ENCODE measurements at places on chromosomes 6 and 20.

GRCh38 chr20:62860924-62861691 is 514 bp downstream of the TCFL5 start:
- peak; percentile 34 for DNase-seq

DNA sequence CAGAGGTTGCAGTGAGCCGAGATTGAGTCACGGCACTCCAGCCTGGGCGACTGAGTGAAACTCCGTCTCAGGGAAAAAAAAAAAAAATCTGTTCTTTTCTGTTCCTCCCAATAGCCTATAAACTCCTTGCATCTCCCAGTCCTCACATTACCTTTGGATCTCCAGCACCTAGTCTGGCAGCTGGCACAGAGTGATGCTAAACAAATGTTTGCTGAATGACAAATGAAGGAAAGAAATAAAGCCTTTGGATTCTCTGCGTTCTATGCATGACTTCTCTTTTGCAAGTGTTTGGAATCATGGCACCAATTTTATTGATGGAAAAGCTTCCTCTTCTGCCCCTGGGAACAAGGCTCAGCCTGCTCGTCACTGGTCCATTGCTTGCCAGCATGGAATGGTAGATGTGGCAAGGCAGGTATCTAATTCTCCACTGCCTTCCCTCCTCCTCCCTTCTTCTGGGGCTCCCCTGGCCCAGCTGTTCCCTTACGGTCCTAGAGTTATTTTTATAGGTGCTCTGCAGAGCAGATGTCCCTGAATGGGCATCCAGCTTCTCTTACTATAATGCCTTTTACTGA is 53.6 kb upstream of the FYN start:
- no peak for DNase-seq

- DNase-seq: no peak
Observed at GRCh38 chr20:46914789-46915379, 20.2 kb downstream of the EYA2 start.

DNA sequence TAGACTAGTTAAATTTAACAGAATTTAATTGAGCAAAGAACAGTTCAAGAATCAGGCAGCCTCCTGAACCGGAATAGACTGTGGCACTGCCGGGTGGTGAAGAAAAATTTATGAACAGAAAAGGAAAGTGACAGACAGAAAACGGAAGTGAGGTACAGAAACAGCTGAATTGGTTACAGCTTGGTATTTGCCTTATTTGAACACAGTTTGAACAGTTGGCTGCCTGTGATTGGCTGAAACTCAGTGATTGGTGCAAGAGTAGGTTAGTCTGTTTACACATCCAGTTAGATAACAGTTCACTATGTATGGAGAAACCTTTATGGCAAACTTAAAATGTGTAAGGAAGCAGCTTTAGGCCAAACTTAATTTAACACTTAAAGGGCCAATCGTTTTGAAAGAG is 116.0 kb upstream of the CITED2 start:
- no peak for DNase-seq

GRCh38 chr6:52489881-52490280 is 69.7 kb downstream of the EFHC1 start:
- DNase-seq: no peak

- DNase-seq: peak; percentile 10
Observed at GRCh38 chr6:154229786-154230185, 126.8 kb downstream of the IPCEF1 start.

GRCh38 chr20:24405810-24406209 is 63.6 kb upstream of the SYNDIG1 start:
- DNase-seq: no peak

- DNase-seq: no peak
Observed at GRCh38 chr6:124993327-124993726, 31.1 kb downstream of the RNF217 start.

DNA sequence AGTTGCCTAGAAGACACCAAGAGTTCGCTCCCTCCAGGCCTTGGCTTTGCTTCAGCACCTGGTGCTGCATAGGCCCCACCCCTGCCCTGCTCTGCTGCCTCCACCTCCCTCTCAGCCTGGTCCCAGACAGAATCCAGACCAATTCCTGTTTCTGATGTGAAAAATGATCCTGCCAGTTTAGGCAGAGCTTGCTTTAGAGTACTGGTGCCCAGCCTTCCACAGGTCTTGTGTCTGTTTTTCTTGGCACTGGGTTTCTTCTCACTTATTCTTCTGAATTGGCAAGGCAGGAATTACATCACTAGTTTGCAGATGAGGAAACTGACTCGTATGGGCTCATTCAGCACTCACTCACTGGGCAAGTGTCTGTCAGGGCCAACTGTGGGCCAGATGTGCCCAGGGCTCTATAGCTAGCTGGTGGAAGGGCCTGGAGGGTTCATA is 53.0 kb downstream of the HLA-A start:
- no peak for DNase-seq

DNA sequence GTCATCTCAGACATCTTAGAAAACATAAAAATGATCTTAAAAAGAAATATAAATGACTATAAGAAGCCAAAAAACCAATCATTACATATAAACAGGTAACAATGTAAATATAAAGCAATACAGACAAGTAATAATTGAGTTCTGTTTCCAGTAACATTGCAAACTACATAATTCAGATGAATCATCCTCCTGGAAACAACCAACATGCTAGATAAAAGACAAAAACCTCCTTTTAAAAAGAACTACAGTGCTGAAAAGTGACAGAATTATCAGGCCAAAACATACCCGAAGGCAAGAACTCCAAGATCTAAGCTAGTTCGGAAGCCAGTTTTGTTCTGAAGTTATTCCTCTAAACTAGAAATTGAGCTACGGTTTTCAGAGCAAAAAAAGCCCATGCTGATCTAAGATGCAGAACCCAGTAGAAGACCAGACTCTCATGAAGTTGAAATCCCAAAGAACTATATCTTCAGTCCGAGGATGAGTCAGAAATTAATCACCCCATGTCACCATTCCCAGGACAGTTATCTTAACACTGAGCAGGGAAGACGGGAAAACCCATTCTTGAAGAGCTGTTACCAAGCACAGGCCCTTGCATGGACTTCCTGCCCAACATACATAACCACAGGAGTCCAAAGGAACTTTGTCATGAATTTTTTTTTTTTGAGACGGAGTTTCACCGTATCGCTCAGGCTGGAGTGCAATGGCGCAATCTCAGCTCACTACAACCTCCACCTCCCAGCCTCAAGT is 9.8 kb downstream of the PGM3 start:
- DNase-seq: no peak

DNA sequence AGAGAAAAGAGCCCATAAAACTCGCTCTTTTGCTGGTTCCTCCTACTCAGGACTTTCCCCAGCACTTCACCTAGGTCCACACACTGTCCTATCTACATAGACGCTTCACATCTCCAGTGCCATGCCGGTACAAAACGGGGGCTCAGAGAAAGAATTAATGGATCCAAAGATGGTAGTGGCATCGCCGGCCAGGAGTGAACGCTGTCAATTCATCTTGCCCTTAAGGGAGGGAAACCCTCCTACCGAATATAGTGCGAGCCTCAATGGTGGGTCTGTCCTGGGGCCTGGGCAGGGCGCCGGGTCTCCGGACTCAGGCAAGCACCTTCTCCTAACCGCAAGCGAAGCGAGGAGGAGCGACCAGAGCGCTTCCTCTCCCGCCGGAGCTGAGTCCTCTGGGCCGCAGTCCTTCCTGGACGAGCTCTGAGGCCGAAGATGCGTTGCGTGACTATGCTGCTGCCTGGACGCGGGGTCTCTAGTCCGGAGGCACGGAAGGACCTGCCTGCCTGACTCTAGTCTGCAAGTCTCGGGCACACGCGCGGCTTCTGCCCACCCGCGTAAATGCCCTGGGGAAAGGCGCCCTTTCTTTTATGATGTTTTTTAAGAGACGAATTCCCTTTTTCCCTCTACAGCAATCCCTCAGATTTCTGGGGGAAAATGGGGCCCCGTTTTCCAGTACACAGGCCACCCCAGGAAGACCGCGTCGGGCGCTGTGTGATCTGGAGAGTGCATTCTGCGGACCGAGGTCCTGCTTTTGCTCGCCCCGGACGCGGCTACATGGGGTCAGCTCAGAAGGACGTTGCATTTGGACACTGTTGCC is 100.1 kb upstream of the PRDM1 start:
- no peak for DNase-seq

- peak; percentile 13 for DNase-seq
Observed at GRCh38 chr20:36472637-36473090, 68.7 kb upstream of the MYL9 start.

- DNase-seq: no peak
Observed at GRCh38 chr20:10994991-10995700, 321.3 kb upstream of the JAG1 start.

GRCh38 chr6:106525107-106525881 is 104.0 kb downstream of the RTN4IP1 start:
- no peak for DNase-seq

GRCh38 chr20:58573986-58574385 is 58.8 kb upstream of the APCDD1L start:
- DNase-seq: no peak

GRCh38 chr6:30066082-30066481 is 916 bp upstream of the PPP1R11 start:
- DNase-seq: no peak

DNA sequence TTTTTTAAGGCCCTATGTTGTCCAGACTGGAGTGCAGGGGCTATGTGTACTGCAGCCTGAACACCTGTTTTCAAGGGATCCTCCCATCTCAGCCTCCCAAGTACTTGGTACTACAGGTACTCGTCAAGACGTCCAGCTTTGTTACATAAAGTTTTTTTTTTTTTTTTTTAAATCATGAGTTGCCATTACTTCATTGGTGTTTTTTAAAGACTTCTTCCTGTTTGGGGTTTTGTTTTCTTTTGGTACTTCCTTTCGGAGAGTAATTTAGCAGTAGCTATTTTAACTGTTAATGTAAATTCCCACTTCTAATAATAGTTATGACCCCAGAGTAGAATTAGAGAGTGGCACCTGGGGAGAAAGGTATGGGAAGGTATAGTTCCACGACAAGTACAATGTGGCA is 10.5 kb downstream of the ZNFX1 start:
- no peak for DNase-seq

GRCh38 chr20:42083280-42083679 is 465.1 kb upstream of the CHD6 start:
- no peak for DNase-seq

GRCh38 chr6:143000811-143001210 is 55.8 kb upstream of the HIVEP2 start:
- DNase-seq: no peak

DNA sequence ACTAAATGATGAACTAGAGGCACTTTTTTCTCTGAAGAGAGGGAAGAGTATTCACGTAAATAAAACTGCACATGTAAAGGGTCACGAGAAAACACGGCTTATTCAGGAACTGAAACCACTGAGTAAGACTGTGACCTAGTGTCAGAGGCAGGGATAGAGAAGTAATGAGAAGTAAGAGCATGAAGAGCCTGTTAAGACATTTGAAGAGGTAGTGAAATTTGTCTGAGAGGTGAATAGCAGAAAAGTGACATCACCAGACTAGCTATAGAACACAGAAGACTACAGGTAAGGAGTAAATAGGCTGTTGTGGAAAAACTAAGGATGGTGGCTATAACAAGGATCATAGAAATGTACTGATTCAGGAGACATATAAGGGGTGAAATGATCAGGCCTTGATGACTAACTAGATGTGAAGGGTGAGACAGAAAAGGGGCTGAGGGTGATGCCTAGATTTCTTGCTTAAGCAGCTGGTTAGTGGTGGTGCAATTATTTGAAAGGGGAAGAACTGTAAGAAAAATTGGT is 76.8 kb downstream of the REV3L start:
- no peak for DNase-seq

- DNase-seq: no peak
Observed at GRCh38 chr6:143522039-143522600, 10.6 kb upstream of the FUCA2 start.

- no peak for DNase-seq
Observed at GRCh38 chr20:24615353-24615752, 145.9 kb downstream of the SYNDIG1 start.

GRCh38 chr6:148703900-148704299 is 42.9 kb upstream of the UST start:
- no peak for DNase-seq

- DNase-seq: no peak
Observed at GRCh38 chr6:22069306-22069800, 227.5 kb downstream of the PRL start.

DNA sequence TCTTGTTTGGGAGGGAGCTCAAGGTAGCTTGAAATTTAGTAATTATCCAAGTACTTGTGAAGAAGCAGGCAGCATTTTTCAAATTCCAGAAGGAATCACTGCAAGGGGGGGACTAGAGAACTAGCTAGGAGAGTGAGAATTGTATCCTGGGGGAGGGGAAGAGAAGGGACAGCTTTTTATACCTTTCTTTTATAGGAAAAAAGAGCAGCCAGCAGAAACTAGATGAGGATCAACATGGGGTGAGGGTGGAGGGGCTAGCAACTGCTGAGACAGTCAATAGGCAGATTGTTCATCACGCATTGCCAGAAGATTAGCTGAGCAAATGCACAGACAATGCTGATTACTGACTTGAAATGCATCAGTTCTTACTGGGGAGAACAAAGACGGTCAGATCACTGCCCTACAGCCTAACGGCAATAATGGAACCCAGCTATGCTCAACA is 514.3 kb upstream of the CITED2 start:
- DNase-seq: no peak

- no peak for DNase-seq
Observed at GRCh38 chr6:45979311-45979710, 36.3 kb downstream of the CLIC5 start.

DNA sequence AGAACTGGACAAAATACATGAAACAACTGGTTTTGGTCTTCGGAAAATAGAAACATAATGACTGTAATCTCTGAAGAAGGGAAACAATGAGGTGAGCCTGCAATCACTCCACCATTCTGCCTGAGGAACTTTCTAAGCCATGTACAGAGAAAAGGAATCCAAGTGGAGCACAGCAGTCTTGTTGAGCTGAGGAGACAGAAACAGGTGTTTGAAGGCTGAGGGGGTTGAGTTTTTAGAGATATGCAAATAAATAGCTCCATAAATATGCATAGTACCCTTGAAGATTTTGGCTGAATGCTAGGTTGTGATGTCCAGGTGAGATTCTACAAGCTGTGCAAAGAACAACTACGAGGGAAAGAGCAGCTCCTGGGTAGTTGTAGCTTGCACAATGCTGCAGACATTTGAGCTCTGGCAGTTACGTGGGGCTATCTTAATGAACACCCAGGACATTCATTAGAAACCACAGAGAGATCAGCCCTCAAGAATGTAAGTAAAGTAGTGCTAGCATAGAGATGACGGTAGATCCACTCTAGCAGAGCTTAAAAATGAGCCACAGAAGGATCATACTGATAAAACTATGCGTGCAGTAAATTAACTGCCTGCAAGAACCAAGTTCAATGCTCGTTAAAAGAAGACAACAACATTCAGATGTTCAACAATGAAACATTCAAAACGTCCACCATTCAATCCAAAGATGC is 24.3 kb downstream of the TUBB2B start:
- DNase-seq: no peak

GRCh38 chr6:32120573-32121059 is 7.4 kb downstream of the ATF6B start:
- no peak for DNase-seq

Data from activated effector memory CD4-positive, alpha-beta T cell treated with Interleukin-2 at 50 U/mL for 16 hours (primary cell).